Effector memory CD4-positive, alpha-beta T cell (primary cell): ENCODE measurements at places on chromosomes 1 and 21.
A peak's percentile ranks its signal among the peaks of the same experiment; 100 is the strongest.

DNA sequence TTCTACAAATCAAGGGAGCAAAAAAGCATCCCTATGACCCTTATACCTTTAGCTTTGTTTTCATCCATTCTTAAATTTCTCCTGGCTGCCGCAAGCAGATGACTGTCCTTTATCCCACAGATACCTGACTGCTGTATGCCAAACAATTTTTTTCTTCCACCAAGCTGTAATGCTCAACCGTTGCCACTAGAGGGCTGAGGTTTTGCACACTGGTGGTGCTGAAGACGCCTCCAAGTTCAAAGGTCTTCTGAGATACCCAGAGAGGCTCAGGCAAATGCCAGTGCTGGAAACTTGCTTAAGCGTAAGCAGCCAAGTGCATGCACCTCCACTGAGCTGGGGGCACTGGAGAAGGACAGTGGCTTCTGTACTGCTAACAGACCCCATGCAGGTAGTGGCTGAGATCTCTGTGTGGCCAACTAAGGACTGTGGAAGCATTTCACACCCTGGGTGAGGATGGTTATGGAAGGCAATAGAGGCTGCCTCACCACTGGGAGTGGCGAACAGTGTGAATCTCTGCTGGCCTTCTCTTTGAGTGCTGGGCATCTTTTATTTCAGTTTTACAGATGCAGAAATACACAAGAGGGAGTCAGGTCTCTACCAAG is 28.5 kb downstream of the CNIH3 start:
- DNase-seq: peak; percentile 17

DNA sequence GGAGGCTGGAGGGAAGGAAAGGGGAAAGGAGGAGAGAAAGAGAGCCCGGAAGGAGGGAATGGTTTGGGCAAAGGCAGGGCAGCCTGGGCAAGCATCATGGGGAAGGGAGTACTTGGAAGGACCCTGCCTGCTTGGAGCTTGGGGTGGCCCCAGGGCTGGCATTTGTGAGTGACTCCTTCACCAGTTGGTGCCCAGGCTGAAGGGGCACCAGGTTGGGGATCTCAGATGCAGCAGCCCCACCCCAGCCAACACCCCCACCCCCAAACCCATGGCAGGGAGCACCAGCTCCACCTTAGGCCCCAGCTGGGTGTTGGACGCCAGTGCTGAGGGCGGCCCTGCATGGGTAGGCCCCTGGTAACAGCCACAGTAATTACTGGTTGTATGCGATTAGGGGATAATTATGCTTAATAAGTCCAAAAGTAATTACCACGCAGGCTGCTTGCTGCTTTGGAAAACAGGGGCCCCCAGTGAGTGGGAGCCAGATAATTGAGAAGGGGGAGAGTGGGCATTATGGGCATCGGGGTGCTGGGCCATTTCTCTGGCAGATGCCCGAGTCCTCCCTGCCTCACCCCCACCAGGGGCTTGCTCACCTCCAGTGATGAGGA is 78.3 kb downstream of the VWA5B1 start:
- no peak for DNase-seq

GRCh38 chr1:13960375-13960987 is 260.5 kb downstream of the PRDM2 start:
- DNase-seq: peak; percentile 52

DNA sequence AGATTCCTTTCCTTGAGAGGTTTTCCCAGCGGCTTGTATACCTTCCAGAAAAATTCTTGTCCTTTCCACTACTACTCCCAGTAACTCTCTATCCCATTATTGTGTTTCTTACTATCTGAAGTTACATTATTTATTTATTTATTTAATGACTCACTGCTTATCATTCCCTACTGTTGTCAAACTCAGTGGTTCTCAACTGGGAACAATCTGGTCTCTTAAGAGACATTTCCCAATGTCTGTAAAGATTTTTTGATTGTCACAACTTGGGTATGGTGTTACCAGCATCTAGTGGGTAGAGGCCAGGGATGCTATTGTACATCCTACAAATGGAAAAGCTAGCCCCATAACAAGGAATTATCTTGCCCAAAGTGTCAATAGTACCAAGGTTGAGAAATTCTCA is 771.5 kb upstream of the ADGRL2 start:
- no peak for DNase-seq

GRCh38 chr1:85398391-85399064 is 66.4 kb downstream of the DDAH1 start:
- DNase-seq: no peak

GRCh38 chr1:235339746-235340145 is 11.4 kb downstream of the GGPS1 start:
- DNase-seq: no peak

DNA sequence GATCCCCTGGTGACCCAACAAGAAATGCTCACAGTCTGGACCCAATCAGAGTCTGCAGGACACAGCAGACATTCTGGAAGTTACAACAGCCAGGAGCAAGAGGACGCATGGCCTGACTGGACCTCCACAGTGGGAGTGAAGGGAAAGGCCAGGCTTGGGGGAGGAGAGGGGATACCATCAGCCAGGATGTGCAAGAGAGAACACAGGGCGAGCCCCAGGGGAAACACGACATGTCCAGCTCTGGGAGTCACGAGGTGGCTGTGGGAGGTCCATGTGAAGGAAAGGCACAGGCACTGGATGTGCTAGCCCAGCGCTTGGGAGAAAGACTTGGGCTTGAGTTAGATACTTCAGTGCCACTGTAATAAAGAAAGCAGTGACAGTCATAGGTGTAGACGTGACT is 87.3 kb downstream of the HSF2BP start:
- DNase-seq: no peak

DNA sequence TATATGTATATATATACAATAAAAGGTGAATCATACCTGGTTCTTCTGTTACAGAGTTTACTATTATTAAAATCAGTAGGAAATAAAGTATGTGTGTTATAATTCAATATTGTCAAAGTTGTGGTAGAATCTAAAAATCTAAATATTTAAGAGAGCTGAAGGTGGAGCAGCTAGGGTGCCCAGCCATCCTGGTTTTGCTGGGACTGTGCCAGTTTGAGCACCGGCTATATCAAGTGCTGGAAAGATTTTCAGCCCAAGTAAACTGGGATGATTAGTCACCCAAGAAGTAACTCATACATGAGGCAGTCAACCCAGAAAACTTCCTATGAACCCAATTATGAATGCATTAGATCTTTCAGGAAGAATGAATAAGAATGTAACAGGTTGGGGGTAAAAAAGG is 16.9 kb upstream of the KRTAP19-5 start:
- DNase-seq: no peak

DNA sequence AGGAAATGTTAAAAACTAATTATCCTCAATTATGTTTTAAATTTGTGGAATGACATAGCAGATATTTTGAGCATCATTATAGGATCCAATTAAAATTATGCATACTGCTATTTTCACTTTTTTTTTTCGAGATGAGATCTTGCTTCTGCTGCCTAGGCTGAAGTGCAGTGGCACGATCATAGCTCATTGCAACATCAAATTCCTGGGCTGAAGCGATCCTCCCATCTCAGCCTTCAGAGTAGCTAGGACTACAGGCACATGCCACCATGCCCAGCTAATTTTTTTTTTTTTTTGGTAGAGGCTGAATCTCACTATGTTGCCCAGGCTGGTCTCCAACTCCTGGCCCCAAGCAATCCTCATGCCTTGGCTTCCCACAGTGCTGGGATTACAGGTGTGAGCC is 11.3 kb upstream of the SLC1A7 start:
- no peak for DNase-seq

GRCh38 chr1:151238467-151238739 is 16.1 kb upstream of the PSMD4 start:
- DNase-seq: no peak

DNA sequence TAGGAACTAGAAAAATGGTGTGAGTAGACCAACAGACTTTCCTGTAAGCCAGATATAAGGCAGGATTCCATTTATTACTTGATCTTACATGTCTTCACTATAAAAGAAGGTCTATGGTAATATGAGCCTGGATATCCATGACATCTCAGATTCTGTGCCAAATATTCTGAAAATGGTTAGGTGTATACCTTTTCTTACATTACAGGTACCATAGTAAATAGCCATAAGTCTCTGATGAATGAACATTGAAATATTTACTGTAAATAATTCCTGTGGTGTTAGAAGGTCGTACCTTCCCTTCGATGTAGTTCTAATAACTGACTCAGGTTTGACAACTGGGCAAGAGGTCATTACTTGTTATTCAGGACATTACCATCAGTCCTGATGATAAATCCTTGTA is 657.9 kb downstream of the BRINP3 start:
- DNase-seq: no peak

DNA sequence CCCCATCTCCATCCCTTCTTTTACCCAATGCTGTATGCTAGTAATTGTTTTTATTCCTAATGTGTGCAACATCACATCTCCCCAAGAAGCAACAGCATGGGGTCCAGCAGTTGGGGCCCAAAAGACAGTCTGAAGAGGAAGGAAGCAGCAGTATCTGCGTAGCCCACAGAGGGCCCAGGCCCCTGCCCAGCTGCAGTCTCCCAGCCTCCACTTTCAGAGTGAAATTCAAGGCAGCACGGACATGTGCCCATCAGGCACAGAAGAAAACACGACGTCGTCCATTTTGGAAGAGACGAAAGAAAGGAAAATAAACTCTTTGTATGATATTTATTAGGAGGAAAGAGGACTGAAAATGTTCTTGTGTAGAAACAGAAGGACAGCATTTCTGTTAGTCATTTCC is 37.4 kb downstream of the NCF2 start:
- DNase-seq: no peak

DNA sequence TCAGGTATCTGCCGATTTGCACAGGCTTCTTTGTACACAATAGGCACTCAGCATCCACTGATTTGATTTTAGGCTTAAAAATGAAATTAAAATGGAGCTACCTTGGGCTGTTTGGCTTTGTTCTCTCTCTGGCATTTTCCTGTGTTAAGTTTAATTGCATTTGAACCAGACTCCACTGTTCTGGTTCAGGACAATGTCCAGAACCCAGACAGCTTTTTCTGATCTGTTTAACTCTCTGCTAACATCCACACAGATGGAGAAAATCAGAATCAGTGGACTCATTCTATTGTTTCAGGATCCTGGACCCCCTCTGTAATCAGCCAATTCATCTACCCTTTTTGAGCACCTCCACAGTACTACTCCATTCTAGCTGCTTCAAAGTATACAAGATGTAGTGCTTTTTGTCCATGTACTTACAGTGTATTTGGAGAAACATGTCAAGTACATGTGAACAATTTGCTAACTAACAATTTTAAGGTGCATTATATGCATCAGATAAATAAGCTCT is 248.1 kb downstream of the PTBP2 start:
- DNase-seq: no peak

DNA sequence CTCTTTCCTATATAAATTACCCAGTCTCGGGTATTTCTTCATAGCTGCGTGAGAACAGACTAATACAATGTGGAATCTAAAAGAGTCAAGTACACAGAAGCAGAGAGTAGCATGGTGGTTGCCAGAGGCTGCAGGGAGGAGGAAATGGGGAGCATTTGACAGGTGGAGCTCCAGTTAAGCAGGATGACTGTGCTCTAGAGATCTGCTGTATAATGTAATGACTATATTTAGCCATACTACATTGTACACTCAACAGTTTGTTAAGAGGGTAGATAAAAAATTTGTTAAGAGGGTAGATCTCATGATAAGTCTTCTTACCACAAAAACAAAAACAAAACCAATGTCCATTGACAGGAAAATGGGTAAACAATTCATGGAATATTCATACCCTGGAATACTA is 82.1 kb downstream of the MT1HL1 start:
- DNase-seq: no peak

DNA sequence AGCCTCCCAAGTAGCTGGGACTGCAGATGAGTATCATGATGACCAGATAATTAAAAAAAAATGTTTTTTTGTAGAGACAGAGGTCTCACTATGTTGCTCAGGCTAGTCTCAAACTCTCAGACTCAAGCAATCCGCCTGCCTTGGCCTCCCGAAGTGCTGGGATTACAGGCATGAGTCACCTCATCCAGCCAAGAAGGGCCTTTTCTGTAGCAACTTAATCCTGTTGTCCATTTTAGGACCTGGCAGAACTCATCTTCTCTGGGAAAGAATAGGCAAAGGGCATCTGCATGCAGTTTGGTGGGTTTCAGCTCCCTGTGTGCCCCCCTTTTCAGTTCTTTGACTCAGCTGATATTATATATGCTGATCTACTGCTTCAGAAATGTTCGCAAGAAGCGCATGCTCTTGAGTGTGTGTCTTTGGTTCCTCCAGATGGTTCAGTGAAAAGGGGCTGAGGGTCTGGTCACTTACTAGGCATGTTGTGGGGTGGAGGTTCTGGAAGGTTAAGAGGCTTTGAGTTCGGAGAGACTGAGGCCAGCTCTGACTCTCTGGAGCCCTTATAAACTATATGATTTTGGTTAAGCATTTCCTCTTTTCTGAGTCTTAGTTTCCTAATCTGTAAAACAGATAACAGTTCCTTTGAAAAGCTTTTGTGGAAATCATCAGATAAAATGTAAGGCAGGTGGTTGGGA is 19.4 kb upstream of the SRSF4 start:
- DNase-seq: no peak
